NCI-H226 (cell line): ENCODE measurements at places on chromosomes 6 and 20.

DNA sequence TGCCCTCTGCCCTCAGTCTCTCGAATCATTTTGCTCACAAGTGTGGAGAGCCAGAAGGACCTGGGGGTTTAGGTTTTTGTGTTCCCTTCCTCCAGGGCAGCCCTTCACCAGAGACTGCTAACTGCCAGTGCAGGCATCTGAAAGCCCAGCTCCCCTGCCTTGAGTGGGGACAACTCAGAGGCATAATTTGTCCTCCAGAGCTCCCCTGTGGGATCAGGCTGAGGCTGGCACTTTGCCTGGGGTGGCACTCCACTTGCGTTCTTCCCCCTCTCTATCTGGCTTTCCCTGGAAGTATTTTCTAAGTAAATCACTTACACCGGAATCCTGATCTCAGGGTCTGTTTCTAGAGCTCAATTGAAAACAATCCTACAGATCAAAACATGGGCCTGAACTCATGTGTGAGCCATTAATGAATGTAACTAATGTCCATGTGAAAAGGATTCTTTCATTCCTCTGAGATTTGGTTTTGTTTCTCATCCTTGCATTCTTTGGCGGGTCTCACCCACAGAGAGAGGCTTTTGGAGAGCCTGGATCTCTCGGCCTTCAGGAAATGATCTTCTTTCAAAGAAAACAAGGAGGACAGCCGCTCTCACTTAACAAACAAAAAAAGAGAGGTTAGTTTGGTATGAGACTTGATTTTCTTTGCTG is 125.7 kb upstream of the RIPOR2 start:
- no peak for DNase-seq

DNA sequence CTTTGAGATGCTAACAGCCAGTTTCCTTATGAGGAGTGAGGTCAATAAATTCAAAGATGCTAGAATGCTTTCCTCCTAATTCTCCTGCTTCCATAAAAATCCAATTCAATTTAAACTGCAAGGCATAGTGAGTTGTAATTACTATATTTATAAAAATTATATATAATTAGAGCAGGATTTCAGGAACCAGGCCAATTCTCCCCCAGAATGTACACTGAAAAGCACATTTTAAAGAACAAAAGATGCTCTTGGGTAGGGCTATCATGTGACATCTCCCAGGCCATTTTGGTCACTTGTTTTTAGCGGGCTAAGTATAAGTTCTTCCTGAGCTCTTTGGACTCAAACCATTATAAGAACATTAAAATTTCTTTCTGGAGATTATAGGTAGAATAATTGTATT is 195.7 kb upstream of the KCNG1 start:
- no peak for DNase-seq

DNA sequence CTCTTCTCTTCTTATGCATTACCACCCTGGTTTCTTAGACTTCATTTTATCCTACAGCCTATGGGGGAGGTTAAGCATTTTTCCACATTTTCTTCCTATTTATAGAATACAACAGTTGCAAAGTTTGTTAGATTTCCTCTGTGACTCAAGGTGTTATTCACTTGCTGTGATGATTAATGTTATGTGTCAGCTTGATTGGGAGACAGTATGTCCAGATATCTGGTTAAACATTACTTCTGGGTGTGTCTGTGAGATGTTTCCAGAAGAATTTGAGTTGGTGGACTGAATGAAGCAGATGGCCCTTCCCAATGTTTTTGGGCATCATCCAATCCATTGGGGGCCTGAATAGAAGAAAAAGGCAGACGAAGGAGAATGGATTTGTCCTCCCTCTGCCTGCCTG is 131.3 kb downstream of the C6orf118 start:
- DNase-seq, result no peak

DNA sequence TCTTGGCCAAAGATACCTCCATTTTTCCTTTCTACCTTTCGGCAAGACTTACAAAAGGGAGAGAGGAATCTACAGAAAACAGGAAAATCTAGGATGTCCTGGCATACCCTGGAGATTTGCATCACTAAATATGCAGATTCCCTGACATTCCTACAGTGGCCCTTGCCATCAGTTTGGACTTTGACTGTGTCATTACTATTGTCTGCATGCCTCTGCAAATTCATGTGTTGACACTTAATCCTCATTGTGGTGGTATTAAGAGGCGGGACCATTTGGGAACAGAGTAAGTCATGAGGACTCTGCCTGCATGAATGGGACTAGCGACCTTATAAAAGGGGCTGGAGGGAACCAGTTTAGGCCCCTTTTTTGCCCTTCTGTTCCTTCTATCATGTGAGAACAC is 50.5 kb upstream of the DTNBP1 start:
- no peak for DNase-seq

- DNase-seq, result no peak
Measured at GRCh38 chr20:17210983-17211382, 15.9 kb upstream of the PCSK2 start.
